ENCODE measurements at places on chromosomes 1 and 21.

DNA sequence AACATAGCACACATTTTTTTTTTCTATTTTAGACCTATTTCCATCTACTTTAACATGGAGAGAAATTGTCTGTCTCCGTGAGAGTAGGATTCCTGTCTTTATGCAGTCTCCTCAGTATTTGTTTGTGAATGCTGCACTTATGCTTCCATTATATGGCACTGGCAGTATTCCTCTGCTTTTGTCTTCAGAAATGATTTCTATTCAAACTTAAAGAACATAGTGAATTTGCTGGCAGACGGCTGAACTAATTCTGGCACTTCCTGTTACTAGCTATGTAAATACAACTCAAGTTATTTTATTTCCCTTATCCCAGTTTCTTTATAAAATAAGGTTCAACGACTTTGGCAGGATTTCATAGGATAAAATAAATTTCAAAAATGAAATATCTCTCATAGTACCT is 45.3 kb downstream of the KCTD3 start:
- no peak for DNase-seq

- no peak for DNase-seq
These were observed 174 bp downstream of the SH3BP5L start for GRCh38 chr1:248825573-248825908.

GRCh38 chr21:33268393-33268736 is 2.2 kb downstream of the IL10RB start:
- DNase-seq, result no peak

DNA sequence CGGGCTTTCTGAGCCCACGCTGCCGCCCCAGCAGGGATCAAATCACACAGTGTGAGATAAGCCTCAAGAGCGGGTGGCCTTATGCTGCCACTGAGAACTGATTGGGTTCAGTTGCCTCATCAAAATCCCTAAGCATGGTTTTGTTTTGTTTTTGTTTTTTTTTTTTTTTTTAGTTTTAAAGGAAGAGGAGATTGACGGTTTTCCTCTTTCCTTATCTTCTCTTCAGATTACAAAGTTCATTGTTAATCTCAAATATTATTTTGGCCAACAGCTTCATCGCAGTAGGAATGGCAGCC is 651 bp downstream of the COA6 start:
- DNase-seq, result no peak

DNA sequence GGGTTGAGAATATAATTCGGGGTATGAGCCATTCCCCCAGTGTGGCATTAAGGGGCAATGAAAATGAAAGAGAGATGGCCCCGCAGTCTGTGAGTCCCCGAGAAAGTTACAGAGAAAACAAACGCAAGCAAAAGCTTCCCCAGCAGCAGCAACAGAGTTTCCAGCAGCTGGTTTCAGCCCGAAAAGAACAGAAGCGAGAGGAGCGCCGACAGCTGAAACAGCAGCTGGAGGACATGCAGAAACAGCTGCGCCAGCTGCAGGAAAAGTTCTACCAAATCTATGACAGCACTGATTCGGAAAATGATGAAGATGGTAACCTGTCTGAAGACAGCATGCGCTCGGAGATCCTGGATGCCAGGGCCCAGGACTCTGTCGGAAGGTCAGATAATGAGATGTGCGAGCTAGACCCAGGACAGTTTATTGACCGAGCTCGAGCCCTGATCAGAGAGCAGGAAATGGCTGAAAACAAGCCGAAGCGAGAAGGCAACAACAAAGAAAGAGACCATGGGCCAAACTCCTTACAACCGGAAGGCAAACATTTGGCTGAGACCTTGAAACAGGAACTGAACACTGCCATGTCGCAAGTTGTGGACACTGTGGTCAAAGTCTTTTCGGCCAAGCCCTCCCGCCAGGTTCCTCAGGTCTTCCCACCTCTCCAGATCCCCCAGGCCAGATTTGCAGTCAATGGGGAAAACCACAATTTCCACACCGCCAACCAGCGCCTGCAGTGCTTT is 9.4 kb downstream of the PROX1 start:
- no peak for DNase-seq

DNA sequence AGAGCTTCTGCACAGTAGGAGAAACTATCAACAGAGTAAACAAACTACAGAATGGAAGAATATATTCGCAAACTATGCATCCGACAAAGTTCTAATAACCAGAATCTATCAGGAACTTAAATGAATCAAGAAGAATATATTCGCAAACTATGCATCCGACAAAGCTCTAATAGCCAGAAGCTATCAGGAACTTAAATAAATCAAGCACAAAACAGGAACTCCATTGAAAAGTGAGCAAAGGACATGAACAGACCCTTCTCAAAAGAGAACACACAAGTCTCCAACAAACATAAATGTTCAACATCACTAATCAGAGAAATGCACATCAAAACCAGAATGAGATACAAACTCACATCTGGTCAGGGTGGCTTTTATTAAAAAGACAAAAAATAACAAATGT is 126.9 kb downstream of the VAV3 start:
- no peak for DNase-seq

GRCh38 chr1:157517016-157517415 is 35.3 kb downstream of the FCRL5 start:
- no peak for DNase-seq

DNA sequence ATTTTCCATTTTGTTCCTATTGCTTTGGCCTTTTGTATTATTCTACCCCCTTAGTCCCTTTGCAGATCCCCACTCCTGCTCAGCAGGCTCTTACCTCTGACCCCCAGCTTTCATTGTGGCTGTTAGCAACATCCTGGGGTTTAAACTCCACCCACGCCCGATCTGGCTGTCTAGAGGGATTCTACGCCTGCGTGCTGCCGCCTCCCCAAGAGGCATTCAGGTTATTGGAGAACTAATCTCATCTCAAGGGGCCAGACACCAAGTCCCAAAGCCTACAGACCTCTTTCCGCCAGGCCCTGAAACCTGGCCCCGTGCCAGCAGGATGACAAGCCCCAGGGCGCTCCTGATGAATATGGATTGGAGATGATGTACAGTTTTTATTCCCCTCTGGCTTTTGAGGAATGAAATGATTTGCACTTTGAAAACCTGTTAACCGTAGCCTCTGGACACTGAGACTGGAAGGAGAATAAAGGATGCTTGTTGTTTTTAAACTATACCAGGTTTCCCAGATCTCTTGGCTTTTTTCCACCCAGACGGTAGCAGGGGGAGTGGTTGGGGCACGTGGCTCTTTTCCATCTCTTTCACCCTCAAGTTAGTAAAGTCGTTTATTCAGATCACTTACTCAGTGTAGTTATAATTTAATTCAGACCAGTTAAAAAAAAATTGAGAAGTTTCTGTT is 14.5 kb upstream of the IKBKE start:
- no peak for DNase-seq

DNA sequence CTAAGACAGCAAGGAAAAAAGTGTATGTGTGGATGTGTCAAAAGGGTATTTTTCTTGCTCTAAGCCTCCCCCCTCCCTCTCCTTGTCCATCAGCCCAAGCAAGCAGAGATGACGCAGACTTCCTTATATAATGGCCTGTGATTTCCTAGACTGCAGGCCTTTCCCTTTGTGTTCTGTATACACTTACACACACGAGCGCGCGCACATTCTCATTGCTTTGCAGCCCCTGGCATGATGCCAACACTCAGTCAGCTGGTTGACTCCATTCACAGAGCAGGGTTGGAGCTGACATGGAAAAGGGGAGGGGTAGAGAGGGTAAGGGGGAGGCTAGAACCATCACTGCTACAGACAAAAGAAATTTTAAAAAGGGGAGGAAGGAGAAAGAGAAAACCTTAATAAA is 41.8 kb downstream of the GATAD2B start:
- peak; percentile 75 for DNase-seq

DNA sequence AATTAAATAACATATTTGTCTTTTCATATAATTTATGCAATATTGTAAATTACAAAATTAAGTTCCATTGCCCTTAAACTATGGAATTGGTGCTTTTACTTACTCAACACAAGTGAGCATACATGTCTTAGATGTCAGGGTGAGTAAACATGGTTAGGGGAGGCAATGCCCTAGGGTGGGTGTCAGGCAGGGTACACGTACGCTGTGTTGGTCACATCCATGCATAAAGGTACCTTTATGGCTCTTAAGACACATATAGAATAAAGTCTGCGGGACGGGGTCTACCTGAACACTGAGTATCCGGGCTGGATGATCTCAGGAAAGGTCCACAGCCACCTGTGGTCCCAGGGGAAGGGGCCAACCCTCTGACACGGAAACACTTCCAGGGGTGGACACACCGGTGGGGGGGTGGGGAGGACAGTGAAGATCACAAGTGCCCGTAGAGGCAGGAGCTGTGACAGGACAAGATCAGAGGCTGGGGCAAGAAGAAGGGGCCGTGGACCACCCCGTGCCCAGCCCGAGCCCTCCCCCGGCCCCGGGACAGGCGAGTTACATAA is 720 bp downstream of the LIN9 start:
- no peak for DNase-seq

GRCh38 chr1:41160498-41161110 is 81.5 kb downstream of the SCMH1 start:
- DNase-seq, result no peak

DNA sequence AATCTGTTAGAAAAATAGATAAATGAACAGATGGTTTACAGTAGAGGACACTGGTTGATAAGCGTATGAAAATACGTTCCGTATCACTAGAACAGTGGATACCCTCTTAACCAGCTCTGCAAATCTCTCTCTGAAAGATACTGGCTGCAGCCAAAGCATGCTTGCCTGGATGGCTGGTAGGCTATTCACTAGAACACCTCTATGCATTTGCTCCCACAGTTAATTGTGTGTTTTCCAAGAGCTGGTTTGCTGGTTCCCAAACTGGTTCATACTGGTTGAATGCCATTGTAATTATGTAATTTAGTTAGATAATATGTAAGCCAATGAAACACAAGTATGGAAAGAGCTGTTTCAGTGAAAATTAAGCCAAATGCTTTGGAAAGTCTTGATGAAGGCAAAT is 126.6 kb downstream of the C1orf21 start:
- DNase-seq, result no peak

GRCh38 chr1:71780681-71781080 is 501.7 kb downstream of the NEGR1 start:
- DNase-seq, result no peak

DNA sequence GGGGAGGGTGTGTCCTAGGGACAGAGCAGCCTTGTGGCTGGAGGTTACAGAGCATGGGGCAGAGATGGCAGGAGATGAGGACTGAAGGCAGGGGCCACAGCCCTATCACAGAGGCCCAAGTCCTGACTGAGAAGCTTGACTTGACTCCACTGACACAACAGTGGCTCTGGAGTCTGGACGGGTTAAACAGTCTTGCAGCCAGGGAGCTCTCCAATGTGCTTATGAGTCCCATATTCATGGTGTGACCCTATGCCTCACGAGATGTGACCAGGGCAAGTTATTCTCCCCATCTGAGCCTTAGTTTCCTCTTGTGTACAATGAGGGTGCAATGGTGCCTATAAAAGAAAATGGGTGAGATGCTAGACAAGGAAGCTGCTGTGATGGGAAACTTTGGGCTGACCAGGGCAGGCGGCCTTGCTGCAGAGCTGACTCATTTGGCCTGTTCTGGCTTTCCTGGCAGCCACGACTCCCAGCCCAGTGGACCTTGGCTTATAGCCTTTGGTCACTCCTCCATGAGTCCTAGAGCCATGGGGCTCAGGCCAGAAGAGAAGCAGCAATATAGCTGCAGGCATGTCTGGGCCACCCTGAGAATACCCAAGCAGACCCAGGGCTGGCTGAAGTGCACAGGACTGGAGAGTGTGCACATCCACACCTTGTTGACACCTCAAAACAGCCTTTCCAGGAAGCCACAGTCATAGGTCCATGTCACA is 2.8 kb upstream of the TTC22 start:
- peak; percentile 73 for DNase-seq

DNA sequence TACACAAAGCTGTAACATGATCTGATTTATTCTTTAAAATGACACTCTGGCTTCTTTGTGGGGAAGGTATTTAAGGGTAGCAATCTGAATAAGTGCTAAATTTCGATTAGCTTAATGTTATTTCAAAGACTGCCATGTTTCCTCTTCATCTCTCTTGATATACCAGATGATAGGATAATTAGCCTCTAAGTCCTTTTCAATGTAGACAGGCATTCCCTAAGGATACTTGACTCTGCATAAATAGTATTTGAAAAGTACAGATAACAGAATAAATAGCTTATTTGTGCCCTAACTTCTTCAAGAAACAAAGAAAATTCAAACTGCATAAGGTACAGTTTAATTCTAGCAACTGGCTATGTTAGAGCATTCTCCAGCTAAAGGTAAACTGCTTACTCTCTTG is 46.2 kb downstream of the ARHGAP29 start:
- no peak for DNase-seq

DNA sequence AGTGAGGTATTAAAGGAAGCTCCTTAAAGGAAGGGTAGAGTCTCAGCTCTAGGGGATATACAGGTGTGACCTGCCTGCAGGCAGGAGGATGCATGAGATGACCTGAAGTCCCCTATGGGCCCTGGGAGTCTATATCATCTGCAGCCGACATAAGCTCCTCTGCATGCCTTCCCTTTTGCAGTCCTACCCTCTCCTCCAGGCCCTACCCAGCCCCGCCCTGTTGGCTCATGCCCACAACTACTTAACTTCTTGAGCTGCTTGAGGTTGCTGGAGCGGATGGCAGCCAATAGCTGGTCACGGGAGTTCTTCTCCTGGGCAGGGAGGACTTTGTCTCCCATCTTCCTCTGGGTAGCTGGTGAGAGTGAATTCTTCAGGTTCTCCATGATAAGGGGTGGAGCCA is 10.3 kb downstream of the SHISA4 start:
- DNase-seq, result no peak

GRCh38 chr1:41902159-41902577 is 16.6 kb downstream of the HIVEP3 start:
- DNase-seq, result peak; percentile 66
